ENCODE measurements at places on chromosomes 5 and 9.

DNA sequence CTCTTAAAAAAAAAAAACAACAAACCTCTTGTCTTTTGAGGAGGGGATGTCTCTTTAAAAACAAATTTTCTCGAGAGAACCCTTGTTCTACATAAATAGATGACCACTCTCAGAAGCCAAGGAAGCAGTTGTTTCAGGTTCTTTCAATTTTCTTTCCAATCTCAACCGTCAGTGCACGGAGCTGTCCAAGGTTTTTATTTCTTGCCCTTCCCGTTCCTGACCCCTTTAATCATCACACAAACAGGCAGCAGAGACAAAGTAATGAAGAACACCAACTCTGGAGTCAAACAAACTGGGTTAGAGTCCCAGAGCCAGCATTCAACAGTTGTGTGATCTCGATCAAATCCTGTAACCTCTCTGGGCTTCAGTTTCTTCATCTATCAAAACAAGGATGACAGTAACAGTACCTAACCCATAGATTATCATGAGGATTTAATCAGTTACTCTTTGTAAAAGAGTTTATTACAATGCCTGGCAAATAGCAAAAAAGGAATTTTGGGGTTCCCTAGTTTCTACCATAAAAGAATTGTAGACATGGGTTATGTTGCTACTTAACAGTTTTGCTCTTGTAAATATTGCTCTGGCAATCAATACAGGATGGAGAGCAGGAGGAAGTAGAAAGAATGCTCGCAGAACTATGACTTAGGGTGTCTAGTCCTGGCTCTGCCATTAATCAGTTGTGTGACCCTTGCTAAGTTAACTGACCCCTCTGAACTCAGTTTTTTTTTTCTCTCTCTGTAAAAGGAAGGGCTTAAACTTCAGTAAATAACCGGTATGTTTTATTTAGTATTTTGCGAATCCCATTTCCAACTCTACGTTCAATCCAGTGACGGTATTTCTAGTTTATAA is 1.0 kb upstream of the NIM1K start:
- peaks cover 16% of the 10 kb centered on the region for H3K27me3 ChIP-seq
- peaks cover 32% of the 10 kb centered on the region for H3K4me1 ChIP-seq
- H3K4me3 ChIP-seq = peak overlapping the region; percentile 79
- no peak overlapping the region for H3K27ac ChIP-seq
- H3K36me3 ChIP-seq = peaks cover 5% of the 10 kb centered on the region

- peaks cover 2% of the 10 kb centered on the region for H3K4me1 ChIP-seq
- H3K36me3 ChIP-seq = no peaks in the 10 kb centered on the region
- H3K4me3 ChIP-seq = no peak overlapping the region
These were observed 41.7 kb upstream of the STK32A start for GRCh38 chr5:147193123-147193522.

GRCh38 chr5:153660919-153661318 is 170.4 kb downstream of the GRIA1 start:
- no peaks in the 10 kb centered on the region for H3K27me3 ChIP-seq
- H3K36me3 ChIP-seq = no peaks in the 10 kb centered on the region
- no peak overlapping the region for H3K27ac ChIP-seq
- H3K4me3 ChIP-seq = no peak overlapping the region
- H3K4me1 ChIP-seq = no peaks in the 10 kb centered on the region

DNA sequence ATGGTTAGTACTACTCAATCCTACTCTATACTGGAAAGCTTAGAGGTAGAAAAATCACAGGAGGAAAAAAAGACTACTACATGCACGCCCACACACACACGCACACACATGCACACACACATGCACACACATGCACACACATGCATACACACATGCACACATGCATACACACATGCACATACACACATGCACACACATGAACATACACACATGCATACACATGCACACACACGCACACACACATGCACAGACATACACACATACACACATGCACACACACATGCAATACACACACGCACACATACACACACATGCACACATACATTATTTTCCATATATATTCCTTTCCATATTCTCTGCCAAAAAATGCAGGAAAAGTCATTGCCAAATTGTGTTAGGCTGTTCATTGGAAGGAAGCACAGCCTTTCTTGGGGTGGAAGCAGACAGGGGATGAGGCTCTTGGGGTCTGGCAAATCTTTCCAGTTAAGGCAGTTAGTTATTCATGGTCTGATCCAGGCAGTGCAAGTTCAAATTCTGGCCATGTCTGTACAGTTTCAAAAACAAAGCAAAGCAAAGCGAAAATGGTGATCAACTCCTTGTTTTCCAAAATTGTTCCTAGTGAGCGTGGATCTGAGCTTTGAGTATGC is 187.9 kb upstream of the EGFLAM start:
- H3K36me3 ChIP-seq = no peaks in the 10 kb centered on the region
- H3K27me3 ChIP-seq = peaks cover 6% of the 10 kb centered on the region
- no peak for DNase-seq
- H3K27ac ChIP-seq = no peak overlapping the region
- H3K4me1 ChIP-seq = no peaks in the 10 kb centered on the region

DNA sequence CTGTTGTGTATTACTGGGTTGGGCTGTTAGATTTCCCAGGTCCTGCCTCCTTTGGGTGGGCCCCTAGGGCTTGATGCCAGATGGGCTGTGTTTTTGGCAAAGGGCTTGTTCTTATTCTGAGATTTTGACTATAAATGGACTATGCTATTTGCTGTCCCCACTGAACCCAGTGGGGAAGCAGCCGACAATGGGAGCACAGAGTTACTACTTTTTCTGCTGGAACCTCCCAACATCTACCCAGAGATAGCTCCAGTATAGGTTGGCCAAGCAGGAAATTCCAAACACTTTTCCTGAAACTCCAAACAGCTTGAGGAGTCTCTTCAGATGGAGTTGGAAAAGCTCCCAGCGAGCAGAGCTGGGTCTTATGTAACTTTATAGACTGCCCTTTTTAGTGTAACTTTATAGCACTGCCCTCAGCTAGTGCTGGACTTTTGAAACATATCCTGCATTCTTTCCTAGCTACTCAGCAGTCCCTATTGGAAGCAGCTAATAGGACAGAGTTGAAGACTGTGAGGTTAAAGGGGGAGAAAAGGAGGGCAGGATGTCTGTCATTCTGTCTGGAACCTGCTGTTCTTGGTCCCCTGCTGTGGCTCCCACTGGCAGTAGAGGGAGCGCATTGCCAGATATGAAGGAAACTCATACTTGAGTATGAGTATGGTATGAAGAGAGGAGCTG is 21.0 kb downstream of the RUSC2 start:
- H3K4me1 ChIP-seq = peaks cover 4% of the 10 kb centered on the region
- no peak for DNase-seq
- no peak overlapping the region for H3K27ac ChIP-seq

GRCh38 chr9:133677126-133678010 is 41.2 kb downstream of the DBH start:
- H3K36me3 ChIP-seq = no peaks in the 10 kb centered on the region
- H3K4me3 ChIP-seq = no peak overlapping the region
- no peaks in the 10 kb centered on the region for H3K27me3 ChIP-seq
- H3K27ac ChIP-seq = peak overlapping the region; percentile 37

GRCh38 chr5:168409591-168410458 is 76.4 kb upstream of the RARS1 start:
- no peak overlapping the region for H3K27ac ChIP-seq
- peaks cover 19% of the 10 kb centered on the region for H3K4me1 ChIP-seq
- peaks cover 26% of the 10 kb centered on the region for H3K27me3 ChIP-seq
- DNase-seq = peak; percentile 53
- peak overlapping the region; percentile 45 for H3K4me3 ChIP-seq
- H3K36me3 ChIP-seq = no peaks in the 10 kb centered on the region

GRCh38 chr9:5783982-5784381 is 48.9 kb downstream of the ERMP1 start:
- H3K27ac ChIP-seq = no peak overlapping the region
- H3K27me3 ChIP-seq = no peaks in the 10 kb centered on the region
- H3K36me3 ChIP-seq = peaks cover 81% of the 10 kb centered on the region

- H3K4me1 ChIP-seq = peaks cover 96% of the 10 kb centered on the region
- peak overlapping the region; percentile 93 for H3K27ac ChIP-seq
- peaks cover 31% of the 10 kb centered on the region for H3K36me3 ChIP-seq
These were observed 67.3 kb upstream of the TNFAIP8 start for GRCh38 chr5:119288379-119289033.

DNA sequence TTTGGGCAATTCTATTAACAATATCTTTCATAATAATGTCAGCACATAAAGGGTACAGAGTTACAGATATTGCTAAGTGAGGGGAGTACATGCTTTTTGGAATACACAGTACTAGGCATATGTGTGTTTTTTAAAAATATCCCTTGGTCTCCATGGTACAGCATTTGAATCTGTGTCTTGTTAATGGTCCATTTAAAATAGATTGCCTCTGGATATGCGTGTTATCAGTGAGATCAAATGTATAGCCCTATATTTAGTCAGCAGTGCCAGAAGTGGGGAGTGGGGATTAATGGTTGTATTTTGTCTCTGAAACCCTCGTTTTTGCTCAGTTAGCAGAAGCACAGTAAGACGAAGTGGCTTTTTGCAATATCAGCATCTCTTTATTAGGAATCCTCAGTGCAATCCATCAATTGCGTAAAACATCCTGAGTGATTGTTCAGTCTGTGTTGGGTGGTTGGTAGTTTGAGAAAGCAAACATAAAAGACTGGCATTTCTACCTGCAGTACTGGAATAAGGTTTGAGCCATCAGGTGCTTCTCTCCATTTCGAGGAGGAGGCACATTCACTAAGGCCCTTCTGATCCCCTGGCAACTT is 19.0 kb downstream of the SKP2 start:
- peaks cover 53% of the 10 kb centered on the region for H3K36me3 ChIP-seq
- DNase-seq = no peak
- peaks cover 14% of the 10 kb centered on the region for H3K4me1 ChIP-seq
- no peaks in the 10 kb centered on the region for H3K27me3 ChIP-seq
- H3K4me3 ChIP-seq = no peak overlapping the region
- no peak overlapping the region for H3K27ac ChIP-seq

- peaks cover 78% of the 10 kb centered on the region for H3K27me3 ChIP-seq
- H3K4me3 ChIP-seq = no peak overlapping the region
- H3K36me3 ChIP-seq = no peaks in the 10 kb centered on the region
- H3K4me1 ChIP-seq = peaks cover 8% of the 10 kb centered on the region
- H3K27ac ChIP-seq = no peak overlapping the region
These were observed 38.3 kb upstream of the TIFAB start for GRCh38 chr5:135490245-135491037.

- H3K36me3 ChIP-seq = no peaks in the 10 kb centered on the region
- H3K4me1 ChIP-seq = peaks cover 12% of the 10 kb centered on the region
- peak; percentile 87 for DNase-seq
- peak within 1 kb of the TSS; percentile 76 for H3K4me3 ChIP-seq
- H3K27ac ChIP-seq = peak within 1 kb of the TSS; percentile 74
- peaks cover 25% of the 10 kb centered on the region for H3K27me3 ChIP-seq
These were observed at the start of gene TLE1 for GRCh38 chr9:81689343-81690175. TLE1 (minus strand) TSS chr9:81689547; CDS start chr9:81688240, 1,307 bp downstream.

DNA sequence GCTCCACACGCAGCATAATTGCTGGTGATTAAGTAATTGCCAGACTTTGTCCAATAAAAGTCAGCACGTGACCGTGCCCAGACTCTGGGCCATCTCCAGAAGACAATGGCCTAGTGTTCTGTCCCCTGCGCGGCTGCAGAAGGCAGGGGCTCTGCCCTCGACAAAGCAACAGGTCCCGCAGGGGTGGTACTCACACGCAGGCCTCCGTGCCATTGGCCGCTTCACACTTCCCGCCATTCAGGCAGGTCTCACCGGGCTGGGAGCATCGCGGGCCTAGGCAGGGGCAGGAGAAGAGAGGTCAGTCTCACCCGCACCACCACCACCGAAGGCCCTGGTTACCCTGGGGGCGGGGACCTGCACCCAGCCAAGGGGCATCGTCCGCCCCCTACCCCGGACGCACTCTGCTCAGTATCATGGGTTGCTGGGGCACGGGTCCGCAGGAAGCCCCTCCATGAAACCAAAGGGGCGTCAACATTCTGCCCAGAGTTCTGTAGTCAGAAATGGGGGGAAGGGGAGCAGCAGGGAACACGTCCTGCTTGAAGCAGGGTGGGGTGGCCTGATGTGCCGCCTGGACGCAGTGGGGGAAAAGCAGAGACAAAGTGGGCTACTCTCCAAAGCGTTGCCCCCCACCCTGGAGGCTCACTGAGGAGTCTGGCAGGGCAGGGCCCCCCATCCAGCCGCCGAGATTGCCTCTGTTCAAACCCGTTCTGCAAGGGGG is 1.9 kb downstream of the NOTCH1 start:
- peak overlapping the region; percentile 88 for H3K27ac ChIP-seq
- DNase-seq = peak; percentile 20
- H3K4me3 ChIP-seq = peak overlapping the region; percentile 92
- H3K27me3 ChIP-seq = no peaks in the 10 kb centered on the region
- H3K36me3 ChIP-seq = peaks cover 22% of the 10 kb centered on the region

- DNase-seq = no peak
- no peaks in the 10 kb centered on the region for H3K4me1 ChIP-seq
- no peaks in the 10 kb centered on the region for H3K27me3 ChIP-seq
- no peaks in the 10 kb centered on the region for H3K36me3 ChIP-seq
These were observed 787.3 kb downstream of the KCTD16 start for GRCh38 chr5:144958002-144958401.

- peaks cover 14% of the 10 kb centered on the region for H3K4me1 ChIP-seq
- no peak for DNase-seq
- H3K27me3 ChIP-seq = no peaks in the 10 kb centered on the region
- H3K27ac ChIP-seq = no peak overlapping the region
- H3K4me3 ChIP-seq = no peak overlapping the region
- H3K36me3 ChIP-seq = no peaks in the 10 kb centered on the region
These were observed 251.8 kb upstream of the RASA1 start for GRCh38 chr5:87015901-87016300.

- H3K4me1 ChIP-seq = peaks cover 78% of the 10 kb centered on the region
- H3K27ac ChIP-seq = peak overlapping the region; percentile 20
- no peaks in the 10 kb centered on the region for H3K27me3 ChIP-seq
These were observed 163.7 kb downstream of the MAN2A1 start for GRCh38 chr5:109853377-109853776.
